ENCODE measurements at places on chromosomes 3 and 15.

- no peak for DNase-seq
Observed at GRCh38 chr3:148763156-148763680, 64.4 kb upstream of the CPB1 start.

DNA sequence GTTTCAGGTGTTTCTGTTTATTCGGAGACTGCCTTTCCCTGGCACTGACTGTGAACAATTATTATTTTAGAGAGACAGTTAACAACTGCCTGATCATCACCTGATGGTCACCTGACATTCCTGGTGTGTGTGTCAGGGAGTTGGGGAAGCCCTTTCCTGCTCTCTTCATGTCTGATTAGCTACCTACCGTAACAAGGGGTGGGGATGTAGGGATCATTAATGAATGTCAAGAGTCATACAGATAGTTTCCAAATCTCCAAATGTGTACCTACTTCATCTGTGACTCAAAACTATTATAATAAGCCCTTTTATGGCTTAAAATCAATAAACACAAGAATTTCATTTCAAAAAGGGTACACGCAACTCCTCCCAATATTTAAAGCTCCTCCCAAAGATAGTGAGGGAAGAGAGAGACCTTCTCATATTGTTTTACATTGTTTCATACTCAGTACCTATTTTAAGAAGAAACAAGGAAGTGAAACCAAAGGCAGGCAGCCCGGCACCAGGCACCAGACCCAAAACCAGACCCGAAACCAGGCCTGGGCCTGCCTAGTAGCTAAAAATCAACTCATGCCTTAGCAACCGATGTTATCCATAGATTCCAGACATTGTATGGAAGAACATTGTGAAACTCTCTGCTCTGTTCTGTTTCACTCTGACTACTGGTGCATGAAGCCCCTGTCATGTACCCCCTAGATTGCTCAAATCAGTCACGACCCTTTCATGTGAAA is 844.9 kb upstream of the ALCAM start:
- DNase-seq = no peak

DNA sequence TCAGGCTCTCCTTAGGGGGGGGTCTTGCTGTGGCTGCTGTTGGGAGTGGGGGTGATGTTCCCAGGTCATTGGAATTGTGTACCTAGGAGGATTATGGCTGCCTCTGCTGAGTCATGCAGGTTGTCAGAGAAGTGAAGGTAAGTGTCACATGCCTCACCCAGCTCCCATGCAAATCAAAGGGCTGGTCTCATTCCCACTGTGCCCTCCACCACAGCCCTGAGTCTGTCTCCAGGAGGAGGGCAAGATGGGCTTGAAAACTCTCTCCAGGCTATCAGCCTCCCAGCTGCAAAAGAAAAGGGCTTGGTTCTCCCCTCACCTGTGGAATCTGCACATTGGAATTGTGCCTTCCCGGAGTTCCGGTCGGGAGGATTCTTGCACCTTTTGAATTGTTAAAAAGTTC is 580.5 kb downstream of the NSUN3 start:
- DNase-seq = no peak

DNA sequence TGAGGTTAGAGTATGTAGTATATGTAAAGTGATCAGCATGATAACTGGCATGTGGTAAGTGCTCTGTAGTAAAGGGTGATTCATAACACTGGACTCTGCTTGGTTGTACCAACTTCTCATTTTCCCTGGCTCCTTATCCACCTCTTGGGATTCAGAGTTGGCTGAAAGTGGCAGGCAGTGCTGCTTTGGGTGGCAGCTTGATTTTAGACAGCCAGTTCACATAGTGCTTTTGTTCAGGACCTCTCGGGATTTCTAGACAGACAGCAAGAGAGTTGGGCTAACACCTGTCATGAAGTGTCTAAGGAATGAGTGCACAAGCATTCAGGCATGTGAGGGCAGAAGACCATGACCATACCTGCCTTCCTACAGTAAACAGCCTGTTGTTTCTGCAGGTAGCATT is 69.0 kb downstream of the RBM6 start:
- no peak for DNase-seq

- no peak for DNase-seq
Observed at GRCh38 chr3:128491941-128492670, 895 bp downstream of the GATA2 start.

- no peak for DNase-seq
Observed at GRCh38 chr3:22496641-22497040, 706.5 kb upstream of the UBE2E2 start.

DNA sequence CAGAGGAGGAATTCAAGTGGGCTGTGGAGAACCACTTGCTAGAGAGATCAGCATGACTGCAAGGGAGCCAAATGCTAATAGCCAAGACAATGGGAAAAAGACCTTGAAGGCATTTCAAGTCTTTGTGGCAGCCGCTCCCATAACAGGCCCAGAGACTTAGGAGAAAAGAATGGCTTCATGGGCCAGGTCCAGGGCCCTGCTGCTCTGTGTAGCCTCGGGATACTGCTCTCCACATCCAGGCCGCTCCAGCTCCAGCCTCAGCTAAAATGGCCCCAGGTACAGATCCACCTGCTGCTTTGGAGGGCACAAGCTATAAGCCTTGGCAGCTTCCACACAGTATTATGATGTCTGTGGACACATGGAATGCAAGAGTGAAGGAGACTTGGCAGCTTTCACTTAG is 157.7 kb downstream of the NECTIN3 start:
- DNase-seq = no peak

DNA sequence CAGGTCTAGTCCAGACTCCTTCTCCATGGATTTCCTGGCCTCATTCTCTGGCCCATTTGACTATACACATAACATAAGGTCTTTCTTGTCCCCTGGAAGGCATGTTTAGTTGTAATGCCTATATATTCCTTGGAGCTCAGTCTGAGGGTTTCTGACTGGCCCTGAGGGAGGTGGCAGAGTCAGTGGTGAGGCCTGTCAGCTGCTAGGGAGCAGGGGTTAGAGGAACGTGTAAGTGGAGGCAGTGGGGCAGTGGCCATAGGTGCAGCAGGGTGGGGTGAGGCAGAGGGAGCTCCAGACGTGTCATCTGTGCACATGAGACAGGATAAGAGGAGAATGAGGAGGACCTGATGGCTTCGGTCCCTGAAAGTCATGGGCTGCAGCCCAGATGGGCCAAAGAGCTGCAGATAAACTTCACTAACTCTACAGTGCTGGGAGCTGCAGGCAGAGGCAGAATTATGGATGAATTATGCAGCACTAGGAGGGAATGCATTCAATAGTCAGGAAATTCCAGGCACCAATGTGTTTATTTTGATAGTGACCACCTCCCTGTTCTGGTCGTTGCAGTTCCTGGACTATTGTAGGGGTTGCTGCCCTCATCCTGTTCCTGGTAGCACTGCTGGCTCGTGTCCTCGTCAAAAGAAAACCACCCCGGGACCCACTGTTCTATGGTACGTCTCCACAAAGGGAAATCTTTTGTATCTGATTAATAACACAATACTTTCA is 4.9 kb downstream of the TM6SF1 start:
- peak; percentile 88 for DNase-seq

- DNase-seq = no peak
Observed at GRCh38 chr15:45371546-45371945, 6.8 kb downstream of the GATM start.

DNA sequence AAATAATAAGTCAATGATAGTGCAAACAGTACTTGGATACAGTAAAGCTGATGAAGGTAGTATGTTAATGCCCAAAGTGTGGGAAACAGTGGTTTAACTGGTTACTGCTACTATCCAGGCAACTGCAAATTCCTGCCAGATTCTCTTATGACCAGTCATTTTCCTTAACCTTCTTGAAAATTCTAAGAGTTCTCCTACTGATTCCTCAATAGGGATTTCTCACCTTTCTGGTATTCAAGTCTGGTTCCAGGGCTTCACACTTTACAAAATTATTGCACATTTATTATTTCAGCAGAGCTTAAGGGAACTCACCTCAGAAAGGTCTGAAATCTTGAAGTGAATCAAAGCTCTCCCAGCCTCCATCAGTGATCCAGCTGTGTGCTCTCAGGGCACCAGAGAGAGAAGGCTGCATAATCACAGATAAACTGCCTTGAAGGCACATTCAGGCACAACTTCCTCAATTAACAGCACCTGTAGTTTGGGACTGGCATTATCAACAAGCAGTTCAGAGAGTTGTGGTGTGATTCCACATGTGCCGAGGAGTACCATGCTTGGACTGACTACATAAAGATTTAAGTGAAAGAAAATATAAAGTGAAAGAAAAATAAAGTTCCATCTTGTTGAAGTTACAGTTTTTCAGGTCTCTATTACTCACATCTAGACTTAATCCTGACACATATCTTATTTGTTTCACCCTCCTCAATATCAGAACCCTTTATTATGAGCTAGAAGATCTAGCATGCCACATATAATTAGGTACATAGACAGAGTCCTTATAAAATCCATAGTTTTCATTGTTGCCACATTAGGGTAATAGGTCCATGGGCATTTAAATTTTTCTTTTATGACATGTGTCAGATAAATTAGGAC is 59.5 kb upstream of the TIPARP start:
- no peak for DNase-seq

GRCh38 chr3:187567021-187567420 is 103.2 kb downstream of the SST start:
- no peak for DNase-seq

GRCh38 chr3:15330031-15330596 is 2.3 kb downstream of the SH3BP5 start:
- no peak for DNase-seq

DNA sequence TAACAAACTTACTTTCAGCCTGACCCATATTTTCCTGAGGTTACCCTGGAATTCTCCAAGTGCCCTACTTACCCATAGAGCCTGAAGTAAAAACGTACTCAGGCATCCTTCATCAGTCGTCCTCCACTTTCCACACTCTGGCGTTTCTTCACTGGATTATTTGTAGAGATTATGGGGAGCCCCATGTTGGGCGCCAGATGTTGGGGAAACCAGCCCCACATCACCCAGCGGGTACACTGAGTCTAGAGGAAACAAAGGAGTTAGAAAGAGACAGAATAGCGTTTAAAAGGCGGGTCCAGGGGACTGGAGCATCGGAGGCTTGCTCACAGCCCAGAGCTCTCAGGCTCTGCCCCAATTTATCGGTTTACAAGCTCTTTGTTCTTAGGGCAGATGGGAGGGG is 9.7 kb upstream of the SLC28A2 start:
- DNase-seq = no peak

DNA sequence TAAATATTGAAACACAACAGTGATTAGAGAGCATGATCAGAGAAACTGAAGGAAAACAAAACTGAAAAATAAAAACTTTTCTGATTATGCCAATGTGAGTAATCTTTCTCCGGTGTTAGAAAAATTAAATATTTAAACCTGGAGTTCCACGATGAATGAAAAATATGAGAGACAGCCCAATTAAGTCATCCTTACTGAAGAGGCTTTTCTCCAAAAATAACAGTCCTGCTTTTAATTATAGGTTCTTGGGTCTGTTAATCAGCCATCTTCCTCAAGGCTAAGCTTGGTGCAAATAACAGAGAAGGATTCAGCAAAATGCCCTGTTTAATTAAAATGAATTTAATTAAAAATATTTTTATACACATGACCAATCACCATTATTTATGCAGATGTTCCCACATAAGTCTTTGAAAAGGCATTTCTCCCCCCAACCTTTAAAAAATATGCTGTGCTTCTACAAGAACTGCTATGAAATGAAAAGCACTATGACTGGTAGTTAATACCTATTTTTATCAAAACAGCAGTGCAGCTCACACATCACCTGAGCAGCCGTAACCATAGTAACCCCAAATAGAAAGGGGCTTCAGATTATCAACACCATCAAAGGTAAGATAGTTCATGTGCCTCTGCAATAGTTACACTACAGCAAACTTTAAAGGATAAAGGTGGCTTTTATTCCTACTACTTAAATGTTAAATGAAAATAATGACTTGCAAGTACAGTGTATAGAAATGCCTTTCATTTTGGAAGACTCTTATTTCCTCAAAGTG is 175.7 kb downstream of the SLC9A9 start:
- no peak for DNase-seq

- DNase-seq = no peak
Observed at GRCh38 chr3:181701096-181701495, 10.6 kb upstream of the SOX2 start.

- no peak for DNase-seq
Observed at GRCh38 chr3:154131830-154132229, 10.6 kb downstream of the ARHGEF26 start.

GRCh38 chr15:53962646-53963561 is 15.3 kb upstream of the UNC13C start:
- DNase-seq = no peak
